Skeletal muscle cell (primary cell): ENCODE measurements at places on chromosomes 7 and 10.

DNA sequence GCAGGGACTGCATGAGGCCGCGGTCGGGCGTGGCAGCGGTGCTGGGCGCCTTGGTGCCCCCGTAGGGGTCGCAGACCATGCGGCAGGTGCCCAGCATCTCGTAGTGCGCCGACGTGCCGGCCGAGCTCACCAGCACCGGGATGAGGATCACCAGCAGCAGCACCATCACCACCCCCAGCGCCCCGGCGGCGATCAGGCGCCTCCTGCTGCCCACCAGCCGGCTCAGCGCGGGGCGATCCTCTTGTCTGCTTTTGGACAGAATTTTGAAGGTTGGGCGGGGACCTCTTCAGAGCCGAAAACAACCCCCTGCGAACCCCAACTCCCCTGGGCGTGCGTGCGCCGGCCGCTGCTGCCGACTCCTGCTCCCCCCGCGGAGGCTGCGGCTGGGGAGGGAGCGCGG, 779 bp downstream of the C1QL3 start:
- DNase-seq: no peak

- no peak for DNase-seq
Measured at GRCh38 chr7:142485617-142486226, 227.9 kb upstream of the PRSS58 start.

DNA sequence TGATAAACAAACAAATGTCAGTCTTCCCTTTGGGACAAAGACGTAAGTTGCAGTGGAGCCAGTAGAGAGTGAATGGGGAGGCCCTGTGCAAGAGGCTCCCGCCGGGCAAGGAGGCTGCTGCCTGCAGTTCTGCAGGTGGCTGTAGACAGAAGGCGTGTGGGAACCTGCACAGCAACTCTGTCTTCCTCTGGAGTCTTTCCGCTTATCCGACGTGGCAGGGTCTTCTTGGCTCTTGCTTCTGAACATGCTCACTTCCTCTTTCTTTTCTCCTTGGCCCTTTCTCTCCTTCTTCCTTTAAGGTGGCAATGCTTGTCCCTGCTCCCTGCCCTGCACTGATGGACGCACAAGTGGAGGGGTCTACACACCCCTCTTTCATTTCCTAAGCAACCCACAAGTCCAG, 122.5 kb downstream of the HIPK2 start:
- DNase-seq: no peak

DNA sequence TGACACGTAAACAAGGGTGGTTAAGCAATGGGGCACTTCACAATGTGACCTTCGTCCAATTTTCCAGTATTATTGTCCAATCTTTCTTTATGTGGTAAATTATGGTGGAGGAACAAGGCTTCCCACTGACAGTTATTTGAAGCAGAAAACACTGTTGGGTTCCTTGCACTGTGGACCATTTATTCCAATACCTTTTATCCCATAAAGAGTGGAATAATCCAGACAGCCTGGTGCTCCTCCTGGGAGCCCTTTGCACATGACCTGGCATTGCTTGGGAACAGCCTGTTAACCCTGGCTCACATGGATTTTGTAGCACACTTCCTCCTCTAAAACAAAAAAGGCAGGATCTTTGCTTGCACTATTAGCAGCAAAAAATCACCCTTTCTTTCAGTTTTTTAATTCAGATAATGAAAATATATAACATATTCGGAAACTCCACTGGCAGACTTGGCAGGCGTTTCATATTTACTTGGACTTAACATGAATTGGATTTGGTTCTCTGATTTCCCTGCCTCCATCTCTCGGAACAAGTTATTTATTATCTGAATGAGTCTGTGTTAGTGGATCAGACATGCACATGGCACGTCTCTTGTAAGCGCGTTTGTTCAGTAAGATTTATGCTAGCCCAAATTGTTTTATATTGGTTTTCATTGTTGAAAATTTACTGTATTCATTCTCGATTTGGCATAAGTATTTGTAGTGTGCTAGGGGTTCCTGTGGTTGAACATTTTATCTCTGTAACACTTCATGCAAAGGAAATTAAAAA, 59.3 kb downstream of the BMPER start:
- no peak for DNase-seq

- DNase-seq: no peak
Measured at GRCh38 chr7:22005151-22005550, 59.5 kb upstream of the CDCA7L start.

GRCh38 chr7:39027491-39027890, 49.8 kb downstream of the POU6F2 start:
- no peak for DNase-seq

DNA sequence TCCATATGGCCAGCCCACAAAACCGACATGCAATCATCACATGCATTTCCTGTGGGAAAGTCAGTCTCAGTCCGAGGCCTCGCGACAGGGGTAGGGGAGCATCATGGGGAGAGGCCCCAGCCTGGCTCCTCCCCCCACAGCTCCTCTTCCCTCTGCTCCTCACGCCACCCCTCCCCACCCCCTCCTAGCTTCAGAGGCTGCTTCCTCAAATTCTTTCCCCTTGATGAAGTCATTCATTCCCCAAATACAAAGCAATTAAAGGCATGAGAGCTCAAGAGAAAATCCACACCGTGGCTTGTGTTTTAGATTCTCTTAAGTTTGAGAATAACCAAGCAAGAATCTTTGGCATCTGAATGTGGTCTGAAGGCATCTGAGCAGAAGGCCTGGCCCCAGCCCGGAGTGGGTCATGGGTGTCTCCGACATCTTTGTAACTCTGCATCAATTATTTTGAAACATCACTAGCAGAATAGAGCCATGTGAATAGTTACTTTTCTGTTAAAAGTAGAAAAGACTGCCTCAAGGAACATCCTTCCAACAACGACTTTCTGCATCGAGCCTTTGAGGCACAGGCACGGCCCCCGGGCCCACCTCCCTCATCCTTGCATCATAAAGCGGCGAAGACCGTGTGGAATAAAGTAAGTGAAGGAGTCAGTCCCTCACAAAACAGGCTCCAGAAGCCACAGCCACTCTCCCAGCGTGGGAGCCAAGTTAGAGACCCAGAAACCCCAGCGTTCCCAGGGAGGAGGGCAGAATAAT, 90.9 kb downstream of the DIP2C start:
- peak; percentile 81 for DNase-seq

DNA sequence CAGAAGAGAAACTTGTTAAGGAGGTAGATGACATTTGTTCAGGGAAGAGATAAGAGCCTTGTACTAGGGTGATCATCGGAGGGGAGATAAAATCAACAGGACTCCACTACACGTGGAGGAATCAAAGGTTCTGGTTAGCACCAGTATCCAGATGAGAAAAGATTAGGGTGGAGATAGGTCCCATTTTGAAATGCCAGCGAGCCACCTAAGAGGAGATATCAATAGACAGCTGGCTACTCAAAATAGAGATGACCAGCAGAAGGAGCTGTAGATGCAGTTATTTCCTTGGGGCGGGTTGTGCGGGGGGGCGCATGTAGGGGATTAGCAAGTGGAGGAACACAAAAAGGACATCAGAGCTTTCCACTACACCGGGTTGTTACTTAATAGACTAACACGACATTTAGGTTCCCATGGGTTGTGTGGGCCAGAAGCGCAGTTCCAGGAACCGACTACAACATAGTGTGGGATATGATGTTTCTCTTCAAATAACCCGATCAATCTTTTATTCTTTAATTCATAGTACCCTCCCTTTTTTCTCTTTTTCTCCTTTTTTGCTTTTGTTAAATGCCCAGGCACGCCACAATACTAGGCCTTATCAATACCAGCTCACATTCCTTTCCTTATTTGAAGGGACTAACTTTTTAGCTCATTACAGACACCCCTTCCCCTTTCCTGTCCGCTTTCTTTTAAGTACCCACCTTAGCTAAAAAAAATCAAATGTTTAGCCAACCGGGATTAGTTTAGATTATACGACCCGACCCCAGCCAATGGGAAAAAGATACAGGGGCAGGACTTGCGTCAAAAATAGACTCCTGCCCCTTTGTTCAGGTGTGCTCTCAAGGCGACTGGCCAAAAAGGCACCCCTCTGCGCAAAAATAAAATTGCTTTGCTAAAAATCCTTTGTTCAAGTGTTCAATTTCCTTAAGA, 2.0 kb upstream of the KIF11 start:
- no peak for DNase-seq

GRCh38 chr7:38478404-38478803, 152.8 kb downstream of the AMPH start:
- no peak for DNase-seq

DNA sequence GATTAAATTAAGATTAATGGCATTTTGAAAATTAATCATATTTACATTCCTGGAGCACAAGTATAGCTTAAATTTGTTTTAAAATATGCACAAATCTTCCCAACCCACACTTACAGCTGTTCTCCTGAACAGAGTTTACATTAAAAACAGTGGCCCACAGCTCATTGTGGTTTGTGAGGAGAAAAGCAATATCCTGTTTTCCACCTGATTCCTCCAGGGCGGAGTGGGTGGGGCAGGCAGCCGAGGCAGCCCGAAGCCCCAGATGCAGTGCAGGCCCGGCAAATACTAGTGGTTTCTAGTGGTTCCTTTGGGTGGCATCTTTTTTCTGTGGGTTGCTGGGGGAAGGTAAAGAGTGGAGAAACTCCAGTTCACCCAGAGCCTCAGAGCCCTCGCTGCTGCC, 280.8 kb downstream of the ARHGAP12 start:
- no peak for DNase-seq

- no peak for DNase-seq
Measured at GRCh38 chr10:109982123-109982522, 25.7 kb upstream of the ADD3 start.

DNA sequence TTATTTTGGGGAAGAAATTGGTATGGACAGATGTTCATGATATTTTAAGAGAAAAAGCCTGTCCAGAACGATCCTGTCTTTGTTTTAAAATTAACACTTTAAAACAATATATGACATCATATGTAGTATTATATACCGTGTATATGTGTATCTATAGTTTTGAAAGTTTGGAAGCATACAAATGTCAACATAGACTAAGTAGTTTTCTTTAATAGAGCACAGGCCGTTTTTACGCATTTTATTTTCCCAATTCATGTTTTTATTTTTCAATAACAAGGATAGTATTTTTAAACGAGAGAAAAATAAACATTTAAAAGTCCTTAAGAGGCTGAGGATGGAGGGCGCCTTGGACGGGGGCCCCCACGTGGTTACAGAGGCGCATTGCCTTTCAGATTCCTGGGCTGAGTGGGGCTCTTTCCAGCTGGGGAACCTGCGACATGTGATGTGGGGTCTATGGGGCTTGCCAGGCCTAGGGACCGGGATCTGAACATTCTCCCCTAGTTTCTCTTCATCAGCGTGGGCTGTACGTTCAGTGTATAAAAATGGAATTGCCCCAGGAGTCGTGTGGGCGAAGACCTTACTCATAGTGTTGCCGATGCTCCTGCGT, 127.8 kb upstream of the ZNF746 start:
- DNase-seq: no peak

- no peak for DNase-seq
Measured at GRCh38 chr10:71597821-71598498, 121.6 kb downstream of the C10orf105 start.
